ENCODE measurements at places on chromosomes 1 and 21.

- no peak for DNase-seq
Observed at GRCh38 chr1:99645203-99645602, 710 bp upstream of the PALMD start.

DNA sequence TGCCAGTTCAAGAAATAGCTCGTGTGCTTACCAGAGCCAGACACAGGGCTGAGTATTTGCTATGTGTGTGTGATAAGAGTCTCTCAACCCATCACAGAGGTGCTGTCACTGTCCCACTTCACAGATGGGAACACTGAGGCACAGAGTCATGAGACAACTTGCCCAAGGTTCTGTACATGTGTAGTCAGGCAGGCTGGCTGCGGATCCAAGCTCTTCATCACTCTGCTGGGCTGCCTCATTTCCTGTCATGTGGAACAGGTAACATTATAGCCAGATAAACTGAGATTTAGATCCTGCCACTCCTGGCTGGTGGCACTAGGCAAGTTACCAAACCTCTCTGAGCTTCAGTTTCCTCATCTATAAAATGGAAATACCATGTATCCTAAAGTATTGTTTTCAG is 77.8 kb downstream of the ITPKB start:
- DNase-seq = no peak

DNA sequence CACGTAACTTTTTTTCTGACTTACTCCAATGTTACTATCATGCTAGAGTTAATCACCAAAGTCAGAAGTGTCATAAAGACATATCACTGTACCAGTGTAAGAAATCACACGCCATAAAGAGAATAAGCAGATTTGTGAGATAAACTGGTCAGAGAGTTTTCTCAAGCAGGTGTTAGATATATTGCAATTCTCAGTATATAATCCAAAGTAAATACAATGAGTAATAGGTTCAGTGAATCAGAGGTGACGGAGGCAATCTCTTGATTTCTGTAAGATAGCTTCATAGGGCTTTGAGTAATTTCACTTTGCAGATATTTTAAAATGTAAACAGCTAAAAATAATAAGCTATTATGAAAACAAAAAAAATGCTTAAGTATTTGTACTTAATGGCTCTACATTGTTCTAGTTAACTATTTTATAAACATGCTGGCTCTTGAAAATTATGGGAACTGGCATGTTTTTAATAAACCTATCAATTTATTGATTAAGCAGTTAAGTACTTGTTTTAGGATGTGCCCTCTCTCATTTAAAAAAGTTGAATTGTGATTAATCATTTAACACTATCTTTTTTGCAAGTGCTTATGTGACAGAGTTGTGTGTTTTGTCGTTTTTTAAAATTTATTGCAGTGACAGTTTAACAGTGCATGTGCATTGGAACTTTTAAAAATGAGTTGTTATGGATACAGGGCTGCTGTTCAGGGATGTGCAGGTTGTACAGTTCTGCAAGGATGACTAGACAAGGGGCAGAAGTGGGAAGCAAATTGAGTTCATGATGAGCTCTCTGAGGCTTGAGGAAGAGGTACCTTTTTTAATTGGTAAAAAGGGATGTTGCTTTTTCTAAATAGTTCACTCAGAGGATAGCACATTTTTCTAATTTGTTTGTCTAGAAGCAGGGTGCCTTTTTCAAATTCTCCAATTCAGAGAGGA is 119.1 kb downstream of the USP25 start:
- no peak for DNase-seq

GRCh38 chr1:23249787-23250454 is 32.6 kb upstream of the HTR1D start:
- DNase-seq = no peak

GRCh38 chr1:94790246-94790645 is 29.9 kb upstream of the SLC44A3 start:
- no peak for DNase-seq

DNA sequence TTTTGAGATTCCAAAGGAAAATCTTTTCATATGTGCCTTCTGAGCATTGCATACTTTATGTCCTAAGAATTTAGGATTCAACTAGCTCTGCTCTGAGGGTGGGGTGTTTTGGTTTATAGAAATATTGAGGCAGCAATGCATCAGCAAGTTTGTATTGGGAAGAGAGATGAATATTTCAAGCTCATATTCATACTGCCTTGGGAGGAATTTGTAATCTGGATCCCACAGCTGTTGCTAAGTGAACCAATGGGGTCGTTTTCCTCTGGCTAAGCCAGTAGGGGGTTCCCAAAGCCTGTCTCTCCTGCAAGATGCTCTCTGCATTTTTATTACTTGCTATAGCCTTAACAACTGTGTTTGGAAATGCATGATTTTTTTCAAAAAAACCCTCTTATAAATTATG is 130.6 kb downstream of the SNX7 start:
- no peak for DNase-seq

DNA sequence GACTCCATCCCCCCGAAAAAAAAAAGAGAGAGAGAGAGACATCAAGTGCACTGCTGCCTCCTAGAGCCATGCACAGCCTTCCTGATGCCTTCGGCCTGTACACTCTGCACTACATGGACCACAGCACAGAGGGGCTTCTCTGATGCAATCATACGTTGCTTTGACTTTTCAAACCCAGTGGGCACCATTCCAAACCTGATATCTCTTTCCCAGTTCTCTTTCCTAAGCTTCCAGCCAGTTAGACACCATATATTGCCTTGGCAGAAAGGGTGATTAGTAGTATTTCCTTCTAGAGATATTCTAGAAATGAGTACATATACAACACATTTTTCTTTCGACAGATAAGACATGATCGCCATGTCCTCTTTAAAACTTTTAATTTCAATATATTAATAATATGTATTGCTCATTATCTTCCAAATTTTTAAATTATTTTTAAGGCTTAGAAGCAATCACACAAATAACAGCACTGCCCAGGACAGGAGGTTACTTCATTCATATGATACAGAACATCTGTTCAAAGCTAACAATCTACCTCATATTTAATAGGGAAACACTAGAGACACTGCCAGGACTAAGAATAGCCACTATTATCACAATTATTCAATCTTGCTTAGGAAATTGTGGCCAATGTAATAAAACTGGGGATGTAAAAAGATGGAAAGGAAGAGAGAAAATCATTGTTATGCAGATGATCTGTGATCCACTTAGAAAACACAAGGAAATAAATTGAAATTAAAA is 9.9 kb downstream of the CLCA1 start:
- no peak for DNase-seq

- DNase-seq = no peak
Observed at GRCh38 chr1:11842154-11843041, 5.2 kb downstream of the NPPA start.

DNA sequence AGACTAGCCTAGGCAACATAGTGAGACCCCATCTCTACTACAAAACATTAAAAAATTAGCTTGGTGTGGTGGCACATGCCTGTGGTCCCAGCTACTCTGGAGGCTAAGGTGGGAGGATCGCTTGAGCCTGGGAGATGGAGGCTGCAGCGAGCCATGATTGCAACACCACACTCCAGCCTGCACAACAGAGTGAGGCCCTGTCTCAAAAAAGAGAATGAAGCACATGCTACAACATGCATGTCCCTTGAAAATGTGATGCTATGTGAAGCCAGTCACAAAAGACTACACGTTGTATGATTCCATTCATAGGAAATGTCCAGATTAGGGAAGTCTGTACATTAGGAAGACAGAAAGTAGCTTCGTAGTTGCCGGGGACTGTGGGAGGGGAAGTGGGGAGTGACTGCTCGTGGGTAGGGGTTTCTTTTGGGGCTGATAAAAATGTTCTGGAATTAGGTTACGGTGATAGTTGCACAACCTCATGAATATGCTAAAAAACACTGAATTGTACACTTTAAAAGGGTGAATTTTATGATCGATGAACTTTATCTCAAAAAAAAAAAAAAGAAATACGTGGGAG is 202.1 kb downstream of the KAZN start:
- DNase-seq = no peak

- DNase-seq = no peak
Observed at GRCh38 chr1:180167721-180168467, 13.2 kb downstream of the QSOX1 start.

DNA sequence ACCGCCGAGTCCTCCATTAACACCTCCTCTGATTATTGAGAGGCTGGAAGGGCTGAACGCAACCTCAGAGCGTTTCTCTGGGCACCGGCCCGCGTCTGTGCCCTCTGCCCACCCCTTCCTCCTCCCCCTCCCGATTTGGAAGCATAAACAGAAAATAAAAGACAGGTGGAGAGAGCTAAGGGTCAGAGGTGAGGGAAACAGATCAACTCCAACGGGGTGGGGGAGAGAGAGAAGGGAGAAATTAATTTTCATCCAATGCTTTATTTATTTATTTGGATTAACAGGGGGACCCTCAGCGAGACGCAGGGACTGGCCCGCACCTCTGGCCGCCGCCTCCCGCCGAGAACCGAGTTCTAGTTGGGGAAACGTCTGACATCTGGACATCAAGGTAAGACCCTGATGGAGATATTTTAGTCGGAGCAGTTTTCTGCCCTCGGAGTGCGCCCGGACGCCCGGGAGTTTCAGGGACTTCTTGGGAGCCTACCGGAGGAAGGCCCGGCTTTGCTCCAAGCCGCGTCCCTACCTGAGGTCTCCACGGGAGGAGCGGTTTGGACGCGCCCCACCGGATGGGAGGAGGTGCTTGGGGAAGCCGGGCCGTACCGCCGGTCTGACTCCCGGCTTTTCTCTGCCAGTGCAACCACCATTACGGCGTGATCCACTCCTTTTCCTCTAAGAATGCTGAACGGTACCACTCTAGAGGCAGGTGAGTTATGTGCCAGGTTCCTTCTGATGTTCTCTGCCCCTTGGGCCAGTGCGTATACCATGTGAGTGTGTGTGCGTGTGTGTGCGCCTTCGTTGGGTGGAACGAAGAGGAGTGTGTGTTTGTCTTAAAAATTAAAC is 5.1 kb upstream of the LHX9 start:
- no peak for DNase-seq

GRCh38 chr1:15953294-15953771 is 22.6 kb downstream of the ZBTB17 start:
- no peak for DNase-seq

- DNase-seq = no peak
Observed at GRCh38 chr1:29865051-29865450, 628.7 kb downstream of the PTPRU start.

GRCh38 chr1:207202480-207202879 is 98.4 kb downstream of the C4BPA start:
- DNase-seq = no peak

- DNase-seq = no peak
Observed at GRCh38 chr1:101178688-101179491, 57.9 kb upstream of the S1PR1 start.

GRCh38 chr21:20419772-20420171 is 578.4 kb upstream of the NCAM2 start:
- no peak for DNase-seq

- DNase-seq = no peak
Observed at GRCh38 chr1:173152598-173152997, 54.5 kb downstream of the TNFSF4 start.

GRCh38 chr1:208256556-208256955 is 12.4 kb upstream of the PLXNA2 start:
- DNase-seq = no peak

DNA sequence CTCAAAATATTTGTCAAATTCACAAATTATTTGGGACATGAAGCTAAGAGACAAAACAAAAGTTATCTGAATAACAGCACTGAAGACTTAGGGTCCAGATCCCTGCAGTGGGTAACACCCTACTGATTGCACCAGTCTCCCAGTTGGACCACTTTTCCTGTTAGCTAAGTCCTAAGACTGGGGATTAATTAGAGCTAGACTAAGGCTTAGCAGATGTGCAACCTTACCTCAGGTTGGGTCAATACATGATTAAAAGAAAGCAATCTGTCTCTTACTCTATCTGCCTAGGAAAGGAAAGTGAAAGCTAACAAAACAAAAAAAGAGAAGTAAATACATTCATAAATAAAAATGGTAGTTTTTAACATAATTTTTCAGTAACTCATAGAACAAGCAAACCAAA is 737.2 kb upstream of the CHRM3 start:
- DNase-seq = no peak

DNA sequence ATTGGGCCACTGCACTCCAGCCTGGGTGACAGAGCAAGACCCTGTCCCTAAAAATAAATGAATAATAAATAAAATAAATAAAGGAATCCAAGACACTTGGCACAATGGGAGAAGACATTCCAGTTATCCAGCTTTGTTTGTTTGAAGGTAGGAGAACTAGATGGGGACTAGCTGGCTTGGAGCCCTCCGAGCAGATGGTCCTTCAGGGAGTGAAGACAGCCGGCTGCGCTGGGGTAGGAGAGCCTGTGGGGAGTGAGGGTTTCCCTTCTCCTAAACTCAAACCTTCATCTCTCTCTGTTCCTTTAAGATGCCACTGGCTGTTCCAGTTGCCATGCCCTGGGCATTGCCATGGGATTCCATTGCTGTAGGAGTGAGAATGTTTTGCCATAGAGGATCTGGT is 120.6 kb downstream of the NAV1 start:
- DNase-seq = no peak

DNA sequence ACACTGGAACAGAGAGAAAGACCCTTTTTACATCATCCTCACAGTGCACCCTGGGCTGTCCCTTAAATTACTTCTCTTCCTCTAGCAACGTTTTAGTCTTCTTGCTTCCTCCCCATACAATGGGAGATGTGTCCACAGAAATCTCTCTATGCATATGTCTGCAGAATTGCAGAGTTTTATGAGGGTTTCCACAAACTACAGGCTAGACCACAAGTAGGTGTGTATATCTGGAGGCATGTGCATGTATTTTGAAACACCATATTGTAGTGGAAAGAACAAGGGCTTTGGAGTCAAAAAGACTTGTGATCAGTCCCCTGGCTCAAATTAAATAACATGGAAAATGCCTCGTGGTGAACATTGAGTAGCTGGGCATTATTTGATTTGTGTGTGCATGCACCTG is 121.3 kb upstream of the IPO9 start:
- DNase-seq = no peak

- DNase-seq = no peak
Observed at GRCh38 chr1:19006837-19007271, 50.4 kb upstream of the IFFO2 start.

DNA sequence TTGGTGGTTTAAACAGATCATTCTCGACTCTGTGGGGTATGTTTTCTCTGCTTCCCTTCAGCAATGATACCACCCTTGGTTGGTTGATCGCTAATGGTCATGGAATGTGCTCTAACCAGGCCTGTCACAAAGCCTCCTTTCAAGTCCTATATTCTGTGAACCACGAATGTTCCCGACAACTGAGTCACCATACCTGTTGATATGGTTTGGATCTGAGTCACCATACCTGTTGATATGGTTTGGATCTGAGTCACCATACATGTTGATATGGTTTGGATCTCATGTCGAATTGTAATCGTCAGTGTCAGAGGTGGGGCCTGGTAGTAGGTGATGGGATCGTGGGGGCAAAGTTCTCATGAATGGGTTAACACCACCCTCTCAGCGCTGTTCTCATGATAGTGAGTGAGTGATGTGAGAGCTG is 10.2 kb upstream of the CAMK2N1 start:
- DNase-seq = no peak

- DNase-seq = no peak
Observed at GRCh38 chr21:39938086-39938625, 70.9 kb downstream of the PCP4 start.

GRCh38 chr1:248611883-248612414 is 14.4 kb upstream of the OR2T10 start:
- no peak for DNase-seq

- no peak for DNase-seq
Observed at GRCh38 chr1:206582971-206583706, 29.1 kb downstream of the EIF2D start.
